Pons (tissue), 1 donor: ENCODE measurements at places on chromosomes 5 and 9.
A peak's percentile ranks its signal among the peaks of the same experiment; 100 is the strongest.

DNA sequence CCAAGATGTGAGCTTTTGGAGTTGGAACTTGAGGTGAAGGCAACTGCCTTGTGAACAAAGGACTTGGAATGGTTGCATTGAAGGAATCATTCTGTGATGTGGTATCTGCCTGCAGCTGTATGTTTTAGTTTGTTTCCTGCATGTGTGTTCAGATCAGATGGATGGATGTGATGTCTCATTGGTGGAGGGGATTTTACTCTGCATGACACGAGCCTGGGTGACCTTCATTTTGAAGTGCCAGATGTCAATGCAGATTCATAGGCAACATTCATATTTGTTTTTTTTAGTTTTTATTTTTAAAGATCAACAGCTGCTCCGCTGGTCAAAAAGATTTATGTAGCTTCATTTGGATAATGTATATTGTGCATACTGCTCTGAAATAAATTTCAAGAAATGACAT is 13.5 kb downstream of the FBXL7 start:
- no peak for DNase-seq

GRCh38 chr9:8822667-8823025 is 1023.1 kb upstream of the DMAC1 start:
- no peak for DNase-seq

GRCh38 chr9:127833555-127833954 is 20.9 kb downstream of the ENG start:
- no peak for DNase-seq

DNA sequence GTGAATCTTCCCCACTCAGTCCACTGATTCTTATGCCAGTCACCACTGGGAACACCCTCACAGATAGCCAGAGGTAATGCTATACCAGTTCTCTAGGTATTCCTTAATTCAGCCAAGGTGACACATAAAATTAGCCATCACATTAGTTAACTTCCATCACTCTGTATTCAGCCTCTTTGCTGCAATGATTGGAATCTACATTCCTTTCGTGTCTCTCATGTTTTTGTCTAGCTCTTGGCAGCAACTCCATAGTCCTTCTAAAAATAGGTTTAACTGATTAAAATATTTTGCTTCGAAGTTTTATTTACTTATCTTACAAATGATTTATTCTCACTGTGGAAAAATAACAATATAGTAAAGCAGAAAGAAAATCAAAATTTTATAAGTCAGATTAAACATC is 19.6 kb upstream of the RNF20 start:
- no peak for DNase-seq

DNA sequence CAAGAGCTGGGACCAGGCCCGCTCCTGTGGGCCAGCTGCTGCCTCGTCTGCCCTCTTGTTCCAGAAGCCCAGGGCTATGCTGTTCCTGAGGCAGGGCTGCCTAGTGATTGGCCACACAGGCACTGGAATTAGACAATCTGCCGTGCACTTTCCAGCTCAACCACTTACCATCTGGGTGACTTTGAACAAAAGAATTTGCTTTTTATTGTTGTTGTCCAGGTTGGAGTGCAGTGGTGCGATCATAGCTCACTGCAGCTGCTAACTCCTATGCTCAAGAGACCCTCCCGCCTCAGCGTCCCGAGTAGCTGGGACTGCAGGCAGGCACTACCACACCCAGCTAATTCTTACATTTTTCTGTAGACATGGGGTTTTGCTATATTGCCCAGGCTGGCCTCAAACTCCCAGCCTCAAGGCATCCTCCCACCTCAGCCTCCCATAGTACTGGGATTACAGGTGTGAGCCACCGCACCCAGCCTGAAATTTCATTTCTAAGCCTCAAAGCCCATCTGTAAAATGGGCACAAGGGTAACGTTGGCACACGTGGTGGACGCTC is 1.2 kb upstream of the NEK6 start:
- no peak for DNase-seq

GRCh38 chr9:96450613-96451528 is 902 bp downstream of the HABP4 start:
- peak; percentile 41 for DNase-seq

DNA sequence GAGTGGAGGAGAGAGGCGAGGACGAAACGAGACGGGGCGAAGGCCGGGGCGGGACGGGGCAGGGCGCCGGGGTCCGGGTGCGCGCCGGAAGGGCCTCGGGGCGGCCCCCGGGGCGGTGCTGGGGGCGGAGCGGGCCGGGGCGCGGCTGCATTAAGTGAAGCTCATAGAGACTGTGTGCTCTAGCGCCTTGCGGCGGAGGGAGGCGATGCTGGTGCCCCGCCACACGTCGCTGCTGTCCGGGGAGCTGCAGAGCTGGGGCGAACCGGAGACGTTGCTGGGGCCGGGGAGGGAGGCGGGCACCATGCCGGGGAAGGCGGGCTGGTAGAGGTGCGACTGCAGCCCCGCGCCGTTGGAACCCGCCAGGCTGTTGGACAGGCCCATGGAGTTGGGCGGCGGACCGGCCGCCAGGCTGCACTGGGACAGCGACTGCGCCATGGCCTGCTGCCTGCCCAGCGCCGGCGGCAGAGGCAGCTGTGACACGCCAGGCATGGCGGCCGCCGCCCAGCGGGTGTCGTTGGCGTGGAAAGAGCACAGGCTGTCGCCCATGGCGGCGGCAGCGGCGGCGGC is 8.3 kb downstream of the OTP start:
- DNase-seq = no peak

DNA sequence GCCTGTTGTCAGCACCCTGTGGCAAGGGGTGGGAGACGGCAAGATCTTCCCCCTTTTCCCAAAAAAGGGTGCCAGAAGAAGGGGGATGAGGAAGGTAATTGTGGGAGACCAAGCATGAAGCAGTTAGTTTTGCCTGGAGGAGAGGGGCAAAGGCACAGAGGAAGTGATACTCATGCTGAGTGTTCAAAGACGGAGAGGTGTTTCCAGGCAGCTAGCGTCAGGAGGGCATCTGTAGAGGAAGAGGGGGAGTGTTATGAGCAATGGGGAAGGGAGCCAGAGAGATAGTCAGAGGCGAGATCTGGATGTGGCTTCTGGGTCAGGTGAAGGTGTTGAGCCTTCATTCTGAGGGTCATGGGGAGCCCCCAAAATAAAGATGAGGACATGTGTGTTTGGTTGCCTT is 26.9 kb upstream of the ADAM19 start:
- no peak for DNase-seq

- DNase-seq = no peak
These were observed 2.1 kb upstream of the SIT1 start for GRCh38 chr9:35652829-35653209.

GRCh38 chr9:7172154-7173115 is 414.7 kb downstream of the KDM4C start:
- DNase-seq = no peak

GRCh38 chr5:130994496-130995253 is 170.4 kb downstream of the HINT1 start:
- no peak for DNase-seq

DNA sequence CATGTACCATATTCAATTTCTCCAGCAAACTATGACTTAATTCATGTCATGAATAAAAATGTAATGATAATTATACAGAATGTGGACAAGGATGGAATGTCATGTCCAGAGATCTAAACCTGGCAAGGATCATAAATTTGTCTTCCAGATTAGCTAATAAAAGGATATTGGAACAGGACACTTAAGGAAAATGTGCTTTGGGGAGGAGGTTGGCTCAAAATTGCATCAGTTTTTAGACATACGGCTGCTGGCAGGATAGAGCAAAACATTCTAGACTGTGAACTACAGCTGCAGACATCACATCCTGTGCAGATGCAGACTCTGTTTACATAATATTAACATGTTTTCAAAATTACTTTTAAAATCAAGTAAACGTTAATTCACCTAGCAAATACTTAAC is 248.4 kb downstream of the TLR4 start:
- DNase-seq = no peak

DNA sequence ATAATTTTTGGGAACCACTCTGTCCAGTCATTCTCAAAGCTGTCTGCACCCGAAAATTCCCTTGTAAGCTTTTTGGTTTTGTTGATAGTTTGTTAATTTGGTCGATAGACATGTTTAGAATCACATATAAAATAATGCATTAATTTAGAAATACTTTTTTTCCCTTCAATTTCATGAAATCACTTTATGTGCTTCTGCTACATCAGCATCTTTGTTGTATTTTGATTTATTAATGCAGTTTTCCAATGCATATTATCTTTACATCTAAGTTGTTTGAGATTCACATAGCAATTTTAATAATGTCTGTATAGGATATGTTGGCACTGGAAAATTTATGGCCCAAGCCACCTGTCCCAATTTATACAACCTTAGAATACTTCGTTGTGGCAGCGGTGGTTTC is 60.6 kb upstream of the SV2C start:
- no peak for DNase-seq

DNA sequence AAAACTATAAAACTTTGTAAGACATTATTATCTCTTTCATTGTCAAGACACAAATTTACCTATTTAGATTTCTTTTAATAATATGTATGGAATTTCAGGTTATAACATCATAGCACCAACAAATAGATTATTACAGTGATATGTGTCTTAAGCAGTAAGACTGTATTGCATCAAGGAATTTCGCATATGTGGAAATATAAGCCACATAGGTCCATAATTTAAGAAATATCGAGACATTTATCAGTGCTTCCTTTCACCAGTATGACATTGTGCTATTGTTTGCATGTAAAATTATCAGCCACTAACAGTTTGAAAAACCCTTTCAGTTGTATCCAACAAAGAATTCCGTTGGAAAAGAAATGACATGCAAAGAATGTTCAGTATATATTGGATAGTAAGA is 186.7 kb upstream of the RASA1 start:
- DNase-seq = no peak

GRCh38 chr5:116374434-116374852 is 200.2 kb downstream of the SEMA6A start:
- DNase-seq = no peak

DNA sequence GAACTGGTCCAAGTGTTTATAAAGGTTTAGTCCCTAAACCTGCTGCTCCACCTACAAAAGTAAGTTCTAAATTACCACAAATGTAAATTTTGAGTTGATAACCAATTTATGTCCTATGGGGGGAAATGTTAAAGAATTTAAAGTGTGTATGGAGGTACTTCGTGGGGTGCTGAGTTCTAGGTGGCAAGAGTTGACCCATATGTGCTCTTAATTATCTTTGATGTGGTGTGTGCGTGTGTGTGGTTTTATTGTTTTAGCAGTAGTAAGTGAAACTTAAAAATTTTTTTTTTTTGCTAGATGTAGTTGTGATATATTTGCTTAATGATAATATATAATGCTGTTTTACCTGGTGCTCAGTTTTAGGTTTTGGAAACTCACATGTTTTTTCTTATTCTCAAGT is 72.6 kb downstream of the GPBP1 start:
- no peak for DNase-seq

GRCh38 chr9:16202914-16203728 is 650.3 kb downstream of the CCDC171 start:
- no peak for DNase-seq

DNA sequence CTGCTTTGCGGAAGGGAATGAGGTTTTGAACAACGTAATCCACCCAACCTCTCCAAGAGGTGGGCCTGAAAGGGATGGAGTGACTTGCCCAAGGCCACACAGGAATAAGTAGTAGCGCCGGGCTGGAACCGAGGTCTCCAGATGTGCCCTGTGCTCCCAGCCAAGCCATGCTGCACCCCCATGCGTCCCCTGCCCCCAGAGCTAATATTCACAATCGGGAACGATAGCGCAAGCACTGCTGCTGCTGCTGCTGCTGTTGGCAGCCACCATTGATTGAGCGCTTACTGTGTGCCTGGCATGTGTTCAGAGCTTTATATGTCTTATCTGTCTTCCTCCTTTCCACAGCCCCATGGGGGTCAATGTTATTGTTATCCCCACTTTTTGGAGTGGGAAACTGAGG is 43.9 kb downstream of the AMBP start:
- DNase-seq = no peak

- DNase-seq = no peak
These were observed 69.9 kb upstream of the SPTLC1 start for GRCh38 chr9:92185096-92185495.

DNA sequence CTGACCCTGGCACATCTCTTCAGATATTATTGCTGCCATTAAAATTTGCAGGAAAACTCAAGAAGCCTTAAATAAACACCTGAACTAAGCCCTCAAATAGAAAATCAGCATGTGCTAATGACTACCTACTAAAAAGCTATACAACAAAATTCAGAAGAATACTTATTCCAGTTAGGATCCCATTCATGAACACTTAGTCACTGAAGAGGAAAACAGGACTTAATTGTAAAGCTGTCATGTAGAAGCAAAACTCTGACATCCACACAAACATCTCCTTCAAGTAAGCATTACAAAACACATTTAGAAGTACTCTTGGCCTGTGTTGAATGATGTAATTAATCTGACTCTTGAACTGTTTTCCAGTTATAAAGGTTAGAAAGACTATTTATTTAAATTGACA is 19.9 kb downstream of the ELL2 start:
- DNase-seq = peak; percentile 90

- no peak for DNase-seq
These were observed 213.8 kb downstream of the MLLT3 start for GRCh38 chr9:20408513-20408912.

DNA sequence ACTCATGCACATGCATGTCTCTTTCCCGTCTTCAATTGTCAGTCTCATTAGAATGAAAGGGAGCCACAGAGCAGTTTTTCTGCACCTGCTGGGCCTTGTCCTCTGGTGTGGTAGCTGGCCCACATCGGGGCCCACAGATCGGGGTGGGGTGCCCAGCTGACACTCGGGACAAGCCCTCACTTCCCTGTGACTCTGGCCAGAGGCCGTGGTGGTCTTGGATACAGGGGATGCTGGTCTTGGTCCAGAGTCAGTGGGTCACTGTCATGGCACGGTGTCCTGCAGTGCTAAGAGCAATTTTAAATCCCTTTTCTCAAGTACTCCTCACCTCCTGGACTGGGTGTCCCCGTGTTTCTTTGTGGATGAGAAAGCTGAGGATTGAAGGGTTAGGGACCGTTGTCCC is 193.2 kb downstream of the CACNA1B start:
- no peak for DNase-seq

DNA sequence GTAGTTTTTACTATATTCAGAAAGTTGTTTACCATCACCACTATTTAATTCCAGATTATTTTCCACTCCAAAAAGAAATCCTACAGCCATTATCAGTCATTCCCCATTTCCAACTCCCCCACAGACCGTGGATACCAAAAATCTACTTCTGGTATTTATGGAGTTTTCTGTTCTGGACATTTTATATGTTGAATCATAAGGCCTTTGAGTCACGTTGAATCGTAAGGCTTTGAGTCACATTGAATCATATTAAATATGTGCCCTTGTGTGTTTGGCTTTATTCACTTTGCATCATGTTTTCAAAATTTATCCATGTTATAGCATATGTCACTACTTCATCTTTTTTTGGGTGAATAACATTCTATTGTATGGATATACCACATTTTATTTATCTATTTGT is 454.1 kb upstream of the NUDT12 start:
- DNase-seq = no peak

- no peak for DNase-seq
These were observed 51.5 kb downstream of the WWC1 start for GRCh38 chr5:168342985-168343384.

GRCh38 chr5:80960531-80961375 is 590 bp downstream of the RASGRF2 start:
- DNase-seq = no peak
